ENCODE measurements at places on chromosomes 5 and 9.
A peak's percentile ranks its signal among the peaks of the same experiment; 100 is the strongest.

DNA sequence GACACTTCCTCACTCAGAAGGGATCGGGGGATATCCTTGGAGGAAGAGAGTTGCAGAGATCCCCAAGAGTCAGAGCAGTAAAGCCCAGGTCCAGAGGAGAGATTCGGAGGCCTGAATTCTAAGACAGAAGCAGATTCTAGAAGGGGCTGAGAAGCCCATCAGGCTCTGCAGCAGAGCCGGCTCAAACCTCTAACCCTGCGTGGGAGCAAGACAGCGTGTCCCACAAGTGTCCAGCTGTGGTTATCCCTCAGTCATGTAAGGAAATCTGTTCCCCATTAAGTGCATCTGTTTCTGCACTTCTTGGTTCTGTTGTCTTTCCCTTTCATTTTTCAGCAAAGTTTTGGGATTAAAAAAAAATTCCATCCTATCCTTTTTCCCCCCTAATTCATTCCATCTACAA, 4.8 kb upstream of the DIAPH1 start:
- DNase-seq, result no peak

- DNase-seq, result peak; percentile 79
Observed at GRCh38 chr5:151447174-151448037, at the start of gene SLC36A1. Gene SLC36A1, plus strand, starts transcription at chr5:151447603. Its CDS starts 11,190 bp downstream, at chr5:151458793.

GRCh38 chr5:173234129-173234790, 746 bp downstream of the NKX2-5 start:
- no peak for DNase-seq

DNA sequence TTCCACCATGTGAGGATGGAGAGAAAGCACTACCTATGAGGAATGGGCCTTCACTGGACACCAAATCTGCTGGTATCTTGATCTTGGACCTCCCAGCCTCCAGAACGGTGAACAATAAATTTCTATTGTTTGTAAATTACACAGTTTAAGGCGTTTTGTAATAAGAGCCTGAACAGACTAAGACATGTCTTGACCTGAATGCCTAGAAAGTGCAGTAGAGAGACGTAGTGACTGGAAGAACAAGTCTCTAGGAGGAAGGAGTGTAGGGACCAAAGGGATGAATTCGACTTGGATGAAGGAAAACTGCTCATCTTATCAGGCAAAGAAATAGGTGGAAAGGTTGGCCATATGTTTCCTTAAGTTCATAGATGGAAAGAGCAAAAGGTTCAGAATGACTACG, 309.8 kb upstream of the RGMB start:
- DNase-seq, result no peak

DNA sequence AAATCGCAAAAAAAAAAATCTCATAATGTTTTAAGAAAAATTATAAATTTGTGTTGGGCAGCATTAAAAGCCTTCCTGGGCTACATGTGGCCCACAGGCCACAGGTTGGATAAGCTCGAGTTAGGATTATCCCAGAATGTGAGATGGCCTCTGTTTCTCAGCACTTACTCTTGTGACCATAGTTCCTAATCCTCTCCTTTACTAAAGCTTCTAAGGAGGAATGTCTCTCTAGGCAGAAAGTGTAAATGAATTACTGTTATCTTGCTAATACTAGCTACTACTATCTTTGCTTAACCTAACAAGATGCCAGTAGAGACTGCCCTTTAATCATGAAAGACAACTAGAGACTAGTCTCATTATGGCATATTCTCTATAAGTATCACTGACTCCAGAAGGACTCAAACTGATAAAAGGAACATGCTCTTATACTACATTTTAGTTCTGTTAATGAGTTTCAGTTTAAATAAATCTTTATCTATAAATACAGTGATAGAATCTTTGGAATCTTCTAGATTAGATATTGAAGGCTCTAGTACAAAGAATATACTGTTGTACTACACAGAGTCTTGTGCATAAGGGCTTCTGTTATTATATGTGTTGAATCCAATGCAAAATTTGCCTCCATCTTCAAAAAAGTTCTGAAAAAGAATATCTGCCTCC, 13.8 kb downstream of the INVS start:
- DNase-seq, result no peak

- DNase-seq, result no peak
Observed at GRCh38 chr5:144072518-144072927, 97.9 kb downstream of the YIPF5 start.

GRCh38 chr5:133376986-133377385, 235.4 kb downstream of the FSTL4 start:
- no peak for DNase-seq

DNA sequence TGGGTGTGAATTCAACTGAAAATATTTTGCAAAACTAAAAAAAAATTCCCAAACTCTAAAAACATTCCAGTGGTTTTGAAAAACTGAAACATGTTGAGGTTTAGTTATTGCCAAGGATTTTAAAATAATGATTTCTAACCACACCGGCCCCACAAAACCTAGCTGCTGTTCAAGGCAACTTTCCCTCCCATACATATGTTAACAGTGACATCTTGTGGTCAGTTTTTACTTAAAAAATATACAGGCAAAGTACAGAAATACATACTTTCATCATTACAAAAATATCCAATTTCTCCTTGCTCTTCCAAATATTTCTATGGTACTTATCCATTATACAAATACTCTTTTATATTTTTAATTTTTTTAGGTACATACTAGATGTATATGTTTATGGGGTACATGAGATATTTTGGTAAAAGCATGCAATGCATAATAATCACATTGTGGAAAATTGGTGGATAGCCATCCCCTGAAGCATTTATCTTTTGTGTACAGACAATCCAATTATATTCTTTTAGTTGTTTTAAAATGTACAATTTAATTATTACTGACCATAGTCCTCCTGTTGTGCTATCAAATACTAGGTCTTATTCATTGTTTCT, 34.4 kb upstream of the MRPS30 start:
- peak; percentile 83 for DNase-seq

DNA sequence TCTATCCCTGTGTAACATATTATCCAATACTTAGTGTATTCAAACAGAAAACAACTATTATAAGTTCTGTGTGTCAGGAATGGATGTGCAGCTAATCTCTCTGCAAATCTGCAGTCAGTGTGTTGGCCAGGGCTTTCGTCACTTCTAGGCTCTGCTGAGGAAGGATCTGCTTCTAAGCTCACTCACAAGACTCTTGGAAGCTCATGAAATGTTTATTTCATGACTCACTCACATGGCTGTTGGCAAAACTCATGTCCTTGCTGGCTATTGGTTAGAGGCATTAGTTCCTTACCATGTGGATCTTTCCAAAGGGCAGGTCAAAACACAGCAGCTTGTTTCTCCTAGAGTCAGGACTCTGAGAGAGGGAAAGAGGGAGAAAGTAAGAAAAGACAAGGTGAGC, 367.4 kb upstream of the SMARCA2 start:
- peak; percentile 26 for DNase-seq

DNA sequence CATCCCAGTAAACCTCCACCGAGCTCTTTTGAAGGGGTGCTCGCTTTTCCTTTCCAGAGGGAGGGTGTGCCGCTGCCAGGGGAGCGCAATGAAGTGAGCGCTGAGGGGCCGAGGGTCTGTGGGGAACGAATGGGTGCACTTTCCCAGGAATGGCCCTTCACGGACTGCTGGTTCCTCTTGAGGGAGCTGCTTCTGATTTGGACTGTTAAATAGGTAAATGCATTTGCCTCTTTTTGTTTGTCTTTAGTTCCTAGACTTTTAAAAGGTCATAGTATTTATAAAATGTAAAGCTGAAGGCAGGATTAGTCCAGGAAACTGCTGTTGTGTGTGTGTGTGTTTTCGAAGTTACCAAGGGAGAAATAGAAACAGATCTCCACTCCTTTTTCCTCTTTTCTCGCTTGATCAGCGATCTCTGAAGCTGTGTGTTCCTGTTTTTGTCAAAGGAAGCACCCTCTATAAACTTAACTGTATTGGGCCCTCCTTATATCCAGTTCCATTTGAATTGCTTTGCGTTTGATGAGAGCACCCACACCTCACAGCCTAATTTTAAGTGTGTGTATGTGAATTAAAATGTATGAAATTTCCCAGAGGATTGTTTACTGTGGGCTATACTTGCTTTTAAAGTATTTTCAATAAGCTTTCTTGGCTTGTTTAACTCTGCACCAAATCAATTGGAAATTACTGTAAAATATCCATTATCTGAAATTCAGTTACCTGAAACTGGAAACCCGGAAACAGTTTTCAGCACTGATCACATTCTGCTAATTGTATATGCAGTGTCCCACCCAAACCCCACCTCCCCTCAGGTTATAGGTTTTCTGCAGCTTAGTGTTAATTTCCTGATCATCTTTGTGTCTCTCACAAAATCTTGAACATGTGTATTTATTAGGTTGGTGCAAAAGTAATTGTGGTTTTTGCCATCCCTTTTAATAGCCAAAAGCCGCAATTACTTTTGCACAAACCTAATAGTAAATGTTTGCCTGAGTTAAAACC, 966 bp downstream of the SNX2 start:
- DNase-seq, result no peak

DNA sequence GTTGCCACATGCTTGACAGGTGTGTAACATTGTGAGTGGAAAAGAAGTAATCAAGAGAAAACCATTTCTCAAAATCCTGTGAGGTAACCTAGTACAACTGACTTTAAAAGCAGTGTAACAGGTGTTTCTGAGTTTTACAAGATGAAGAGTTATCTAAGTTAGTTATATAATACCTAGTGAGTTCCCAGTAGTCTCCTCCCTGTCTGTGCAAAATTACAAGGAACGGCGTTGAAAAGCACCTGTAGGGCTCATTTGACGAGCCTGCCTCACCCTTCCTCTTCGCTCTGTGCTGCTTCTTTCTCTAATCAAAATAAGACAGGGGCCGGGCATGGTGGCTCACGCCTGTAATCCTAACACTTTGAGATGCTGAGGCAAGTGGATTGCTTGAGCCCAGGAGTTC, 132.9 kb upstream of the SLC30A5 start:
- DNase-seq, result no peak

GRCh38 chr9:92185681-92186080, 70.5 kb upstream of the SPTLC1 start:
- no peak for DNase-seq

DNA sequence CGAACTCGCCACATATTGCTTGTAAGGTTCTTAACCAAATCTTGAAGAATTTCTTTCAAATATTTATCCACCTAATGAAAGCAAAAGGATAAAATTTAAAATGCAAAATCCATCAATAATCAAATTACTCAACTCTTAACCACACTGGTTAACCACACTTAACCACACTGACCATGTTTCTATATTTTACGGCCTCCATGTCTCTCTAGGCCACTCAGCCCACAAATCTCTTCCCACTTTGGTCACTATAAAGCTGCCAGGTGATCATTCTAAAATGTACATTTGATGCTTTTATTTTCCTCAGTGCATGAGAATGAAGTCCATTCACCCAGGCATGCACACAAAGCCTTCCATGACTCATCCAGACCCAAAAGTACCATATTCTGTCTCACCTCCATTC, 56.4 kb upstream of the OR2K2 start:
- DNase-seq, result no peak

DNA sequence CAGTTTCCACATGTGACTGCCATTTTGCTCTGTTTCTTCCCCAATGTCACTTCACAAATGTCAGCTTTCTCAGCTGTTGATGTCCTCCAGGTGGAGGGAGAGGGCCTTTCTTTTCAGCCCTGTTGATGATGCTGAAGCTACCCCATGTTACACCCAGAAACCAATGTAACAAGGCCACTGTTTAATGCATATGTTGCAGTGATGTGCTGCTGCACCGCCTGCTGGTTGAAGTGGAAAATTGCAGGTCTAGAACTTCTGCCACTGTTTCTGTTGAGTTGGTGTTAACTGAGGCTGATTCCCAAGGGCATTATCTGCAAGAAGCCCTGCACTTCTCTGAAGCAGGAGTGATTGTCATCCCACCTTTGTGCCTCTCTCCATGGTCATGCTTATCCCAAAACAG, 428.4 kb downstream of the KDM4C start:
- DNase-seq, result no peak

GRCh38 chr5:25963251-25964008, 1075.0 kb downstream of the CDH9 start:
- peak; percentile 12 for DNase-seq

GRCh38 chr9:99621040-99621439, 200.6 kb upstream of the NR4A3 start:
- DNase-seq, result no peak

DNA sequence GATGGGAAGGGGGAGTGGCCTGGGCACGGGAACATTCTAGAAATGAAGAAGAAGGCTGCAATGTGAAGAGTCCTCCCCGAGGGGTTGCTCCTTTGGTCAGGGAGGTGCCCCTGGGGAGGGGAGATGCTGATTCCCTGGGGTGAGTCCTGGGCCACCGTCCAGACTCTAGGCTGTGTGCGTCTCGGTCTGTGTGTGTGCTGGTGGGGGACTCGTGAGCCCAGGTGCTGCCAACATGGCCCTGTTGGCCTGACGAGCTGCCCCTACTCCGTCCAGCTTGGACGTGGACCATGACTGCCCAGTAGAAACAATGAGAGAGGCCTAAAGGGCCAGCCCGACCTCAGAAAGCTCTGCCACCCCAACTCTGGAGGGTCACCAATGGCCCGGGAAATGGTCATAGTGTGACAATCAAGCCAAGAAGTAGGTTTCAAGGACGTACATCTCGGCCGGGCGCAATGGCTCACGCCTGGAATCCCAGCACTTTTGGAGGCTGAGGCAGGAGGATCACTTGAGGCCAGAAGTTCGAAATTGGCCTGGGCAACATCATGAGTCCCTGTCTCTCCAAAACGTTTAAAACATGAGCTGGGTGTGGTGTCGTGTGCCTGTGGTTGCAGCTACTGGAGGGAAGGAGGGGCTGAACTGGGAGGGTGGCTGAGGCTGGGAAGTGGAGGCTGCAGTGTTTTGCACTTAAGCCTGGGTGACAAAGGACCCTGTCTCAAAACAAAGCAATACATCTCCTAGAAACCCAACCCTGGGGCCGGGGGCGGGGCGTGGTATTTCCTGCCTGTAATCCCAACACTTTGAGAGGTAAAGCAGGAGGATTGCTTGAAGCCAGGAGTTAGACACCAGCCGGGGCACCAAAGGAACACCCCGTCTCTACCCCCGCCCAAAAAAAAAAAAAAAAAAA, 17.0 kb downstream of the LHX3 start:
- DNase-seq, result no peak

GRCh38 chr5:128782446-128782845, 182.8 kb upstream of the SLC27A6 start:
- peak; percentile 70 for DNase-seq

DNA sequence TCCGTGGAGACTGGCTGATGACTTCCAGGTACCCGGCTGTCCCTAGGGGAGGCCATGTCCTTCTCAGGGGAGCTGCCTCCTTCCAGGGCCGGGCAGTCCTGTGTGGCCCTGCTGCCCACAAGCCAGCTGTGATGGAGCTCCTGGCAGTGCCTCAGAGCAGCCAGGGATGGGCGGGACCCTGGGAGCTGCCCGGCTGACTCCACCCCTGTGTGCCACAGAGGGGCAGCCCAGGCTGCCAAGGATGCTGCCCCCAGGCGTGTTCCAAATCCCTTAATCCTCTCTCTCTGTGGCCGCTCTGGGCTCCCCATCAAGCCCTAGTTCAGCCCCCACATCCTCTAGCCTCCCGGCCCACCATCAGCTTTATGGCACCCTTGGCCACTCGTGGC, 7.0 kb upstream of the SCGB3A1 start:
- no peak for DNase-seq

- no peak for DNase-seq
Observed at GRCh38 chr5:168006456-168007130, 284.9 kb upstream of the WWC1 start.

- no peak for DNase-seq
Observed at GRCh38 chr5:143115381-143115780, 288.1 kb downstream of the NR3C1 start.
